IMR-90 (cell line): ENCODE measurements at places on chromosomes 1 and 21. TPM values are rescaled to one million over a fixed set of nuclear protein-coding genes. Genes with fewer than 3 reads are reported as not detected.

GRCh38 chr1:228136901-228137300, 3.2 kb upstream of the GUK1 start:
- no peak for DNase-seq

GRCh38 chr1:109306832-109307273, at the start of gene MYBPHL:
Gene MYBPHL (minus strand): TSS chr1:109307011. CDS start chr1:109306991, 20 bp downstream.
- no peak for DNase-seq

- DNase-seq: no peak
Observed at GRCh38 chr1:98763488-98764150, 102.1 kb downstream of the SNX7 start.

DNA sequence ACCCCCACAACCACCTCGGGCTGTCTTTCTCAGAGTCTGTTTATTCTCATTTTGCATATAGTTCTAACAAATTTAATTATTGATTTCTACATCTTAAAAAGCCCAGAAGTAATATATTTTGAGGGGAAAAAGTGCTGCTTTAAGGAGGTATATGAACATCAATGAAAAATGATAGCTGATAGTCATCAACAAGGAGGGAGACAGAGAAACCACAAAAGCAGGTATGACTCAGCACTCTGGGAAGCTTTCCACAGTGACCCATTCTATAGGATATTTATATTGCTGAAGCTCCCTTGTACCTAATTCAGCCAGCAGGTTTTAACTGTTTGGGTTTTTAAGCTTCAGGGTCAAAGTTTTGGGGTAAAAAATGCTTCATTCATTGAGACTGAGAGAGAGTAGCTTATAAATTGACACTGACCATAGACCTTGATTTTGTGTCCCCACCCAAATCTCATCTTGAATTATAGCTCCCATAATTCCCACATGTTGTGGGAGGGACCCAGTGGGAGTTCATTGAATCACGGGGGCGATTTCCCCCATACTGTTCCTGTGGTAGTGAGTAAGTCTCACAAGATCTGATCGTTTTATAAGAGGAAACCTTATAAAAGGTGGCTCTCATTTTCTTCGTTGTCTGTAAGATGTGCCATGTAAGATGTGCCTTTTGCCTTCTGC, 27.4 kb downstream of the VANGL1 start:
- DNase-seq: peak; percentile 91

- no peak for DNase-seq
Observed at GRCh38 chr1:50858761-50859160, 101.3 kb downstream of the FAF1 start.

DNA sequence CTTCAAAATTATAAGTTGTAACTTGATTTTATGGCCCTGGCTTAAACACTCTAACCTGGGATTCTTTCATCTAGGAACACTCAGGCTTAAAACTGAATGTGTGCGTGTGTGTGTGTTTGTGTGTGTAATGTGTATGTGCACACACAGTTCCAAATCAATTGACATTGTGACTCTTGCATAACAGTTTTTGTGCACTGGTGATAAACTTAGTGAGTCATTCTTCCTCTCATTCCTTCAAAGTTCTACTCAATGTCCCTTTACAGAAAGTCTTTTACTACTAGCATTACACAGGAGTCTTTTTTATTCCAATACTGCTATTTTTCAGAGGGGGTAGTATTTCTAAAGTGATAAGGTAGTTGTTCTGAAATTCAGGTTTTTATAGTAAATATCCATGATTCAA, 943.6 kb downstream of the KCNT2 start:
- DNase-seq: peak; percentile 55

DNA sequence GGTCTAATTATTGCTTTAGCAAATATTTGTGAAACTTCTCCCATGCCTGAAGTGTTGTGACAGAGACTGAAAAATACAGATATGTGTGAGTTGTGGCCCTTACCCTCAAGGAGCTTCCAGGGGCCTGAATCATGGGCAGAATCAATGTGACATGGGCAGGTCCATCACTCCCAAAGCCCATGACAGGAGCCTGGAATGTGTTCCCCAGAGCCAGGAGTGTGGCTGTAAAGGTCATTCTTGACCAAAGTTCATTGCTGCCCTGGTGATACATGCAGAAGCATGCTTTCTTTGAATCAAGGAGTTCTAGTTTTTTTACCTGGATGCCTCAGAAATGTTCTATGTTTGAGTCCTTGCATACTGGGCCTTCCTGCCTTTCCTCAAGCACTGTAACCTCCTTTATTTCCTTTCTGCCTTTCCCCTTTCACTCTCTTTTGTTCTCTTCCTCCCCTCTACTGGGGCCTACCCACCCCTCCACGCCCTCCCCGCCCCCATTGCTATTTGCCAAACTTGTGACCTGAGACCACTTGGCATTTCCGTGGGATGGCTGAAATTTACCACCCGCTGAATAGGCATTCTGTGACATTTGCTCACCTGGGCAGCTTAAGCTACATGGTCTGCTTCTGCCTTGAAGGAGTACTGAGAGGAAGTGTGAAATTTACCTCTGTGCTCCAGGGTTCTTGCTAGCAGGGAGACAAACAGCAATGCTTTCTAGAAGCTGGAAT, 19.7 kb downstream of the PBX1 start:
- no peak for DNase-seq

DNA sequence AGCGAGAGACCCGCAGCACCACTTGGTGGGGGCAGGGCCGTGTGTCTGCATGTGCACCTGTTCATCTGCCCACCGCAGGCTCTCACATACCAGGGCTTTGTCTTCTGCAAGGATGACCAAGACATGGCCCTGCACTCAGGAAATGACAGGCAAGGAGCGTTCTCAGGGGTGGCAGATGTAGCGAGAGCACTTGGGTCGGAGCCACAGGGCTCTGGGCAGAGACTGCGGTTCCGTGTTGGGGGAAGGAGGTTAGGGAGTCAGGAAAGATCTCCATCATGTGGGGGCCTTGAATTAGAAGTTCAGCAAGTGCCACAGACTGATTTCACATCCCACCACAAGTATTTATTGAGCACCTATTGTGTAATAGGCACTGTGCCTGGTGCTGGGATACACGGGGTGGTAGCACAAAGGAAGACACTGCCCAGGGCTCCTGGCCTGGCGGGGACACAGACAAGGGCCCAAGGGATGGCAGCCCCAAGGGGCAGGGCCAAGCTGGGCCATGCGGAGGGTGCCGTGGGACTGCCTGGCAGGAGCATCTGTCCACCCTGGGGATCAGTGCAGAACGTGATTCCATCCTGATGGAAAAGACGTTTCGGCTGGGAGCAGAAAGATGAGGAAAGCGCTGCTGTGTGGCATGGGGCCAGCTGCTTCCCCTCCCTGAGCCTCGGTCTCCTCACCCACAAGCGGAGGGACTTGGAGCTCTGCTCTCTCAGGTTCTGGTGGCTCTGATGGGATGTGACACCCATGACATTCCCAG, 11.4 kb upstream of the SPSB1 start:
- no peak for DNase-seq

- peak; percentile 52 for DNase-seq
Observed at GRCh38 chr21:39037807-39038405, 145.3 kb downstream of the PSMG1 start.

DNA sequence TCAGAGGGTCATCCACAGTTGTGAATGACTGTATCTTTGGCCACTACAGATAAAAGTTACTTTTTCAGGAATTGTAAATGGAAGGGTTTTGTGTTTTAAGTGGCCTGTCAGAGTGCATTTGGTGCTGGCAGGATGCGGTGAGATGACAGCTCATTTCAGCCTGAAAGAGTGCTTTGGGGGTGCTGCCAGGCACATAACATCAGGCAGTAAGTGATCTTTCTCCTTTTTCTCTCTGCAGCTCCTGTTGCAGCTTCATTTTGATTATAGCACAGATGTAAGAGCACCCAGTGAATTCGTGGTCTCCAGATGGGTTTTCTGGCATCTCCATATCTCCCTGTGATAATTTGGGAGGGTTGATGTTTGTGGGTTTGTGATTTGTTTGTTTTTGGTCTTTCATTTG, 14.8 kb upstream of the FAM163A start:
- DNase-seq: no peak

DNA sequence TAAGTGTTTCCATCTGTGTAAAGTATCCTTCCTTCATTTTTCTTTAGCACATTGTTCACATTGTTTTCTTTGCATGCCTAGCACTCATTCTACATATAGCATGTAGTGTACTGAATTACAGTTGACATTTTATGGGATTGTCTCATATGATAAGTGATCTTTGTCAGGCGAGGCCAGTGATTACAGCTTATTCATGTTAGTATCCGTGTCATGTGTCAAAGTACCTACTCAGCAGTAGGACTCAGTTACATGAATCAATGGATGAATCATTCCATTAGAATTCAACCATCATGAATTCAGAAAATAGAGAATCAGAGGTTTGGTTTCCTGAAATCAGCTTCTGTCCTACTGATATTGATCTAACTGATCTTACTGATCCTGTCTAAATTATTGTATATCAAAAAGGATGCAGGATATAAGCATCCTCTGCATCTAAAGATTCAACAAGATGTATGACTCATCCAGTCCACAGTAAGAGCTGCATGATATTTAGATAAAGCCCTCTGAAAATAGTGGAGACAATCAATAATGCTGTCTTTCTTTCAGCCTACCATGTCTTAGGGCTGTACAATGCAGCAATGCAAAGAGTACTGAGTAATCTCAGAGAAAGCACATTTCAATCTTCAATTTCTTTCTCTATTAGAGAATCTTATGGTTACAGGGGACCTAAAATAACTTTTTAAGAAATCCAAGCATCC, 20.7 kb upstream of the HRNR start:
- DNase-seq: no peak

DNA sequence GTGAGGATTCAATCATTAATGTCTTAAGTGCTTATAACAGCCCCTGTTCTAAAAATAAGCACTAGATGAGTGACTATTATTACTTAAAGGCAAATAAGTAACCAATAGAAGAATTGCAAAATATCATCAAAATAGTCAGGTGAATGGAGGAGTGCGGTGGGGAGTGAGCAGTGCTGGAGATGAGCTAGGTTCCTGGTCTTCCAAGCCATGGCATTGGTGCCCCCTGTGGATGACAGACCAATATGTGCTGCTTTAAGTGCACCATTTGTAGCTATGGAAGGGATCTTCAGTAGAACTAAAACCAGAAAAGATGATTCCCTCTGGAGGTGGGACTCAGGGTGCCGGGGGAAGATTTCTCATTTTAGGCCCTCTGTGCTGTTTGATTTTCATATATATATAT, 46.1 kb upstream of the SLC30A1 start:
- DNase-seq: peak; percentile 51

DNA sequence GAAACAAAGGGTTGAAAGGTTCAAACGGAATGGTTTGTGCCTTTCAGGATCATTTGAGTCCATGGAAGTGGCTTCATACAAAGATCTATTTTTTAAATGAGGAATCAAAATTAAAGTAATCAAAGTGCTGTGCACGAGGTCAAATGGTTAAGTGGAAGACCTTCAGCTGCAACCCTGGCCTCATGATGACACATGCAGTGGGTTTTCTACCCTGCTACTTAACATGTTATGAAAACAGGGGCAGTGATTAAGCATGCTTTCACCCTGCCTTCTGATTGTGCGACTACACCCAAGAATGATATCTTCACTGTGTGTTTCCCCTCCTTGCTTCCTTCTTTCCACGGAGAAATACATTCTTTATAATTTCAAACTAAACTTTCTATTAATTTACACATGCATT, 604.2 kb downstream of the LRRIQ3 start:
- no peak for DNase-seq

DNA sequence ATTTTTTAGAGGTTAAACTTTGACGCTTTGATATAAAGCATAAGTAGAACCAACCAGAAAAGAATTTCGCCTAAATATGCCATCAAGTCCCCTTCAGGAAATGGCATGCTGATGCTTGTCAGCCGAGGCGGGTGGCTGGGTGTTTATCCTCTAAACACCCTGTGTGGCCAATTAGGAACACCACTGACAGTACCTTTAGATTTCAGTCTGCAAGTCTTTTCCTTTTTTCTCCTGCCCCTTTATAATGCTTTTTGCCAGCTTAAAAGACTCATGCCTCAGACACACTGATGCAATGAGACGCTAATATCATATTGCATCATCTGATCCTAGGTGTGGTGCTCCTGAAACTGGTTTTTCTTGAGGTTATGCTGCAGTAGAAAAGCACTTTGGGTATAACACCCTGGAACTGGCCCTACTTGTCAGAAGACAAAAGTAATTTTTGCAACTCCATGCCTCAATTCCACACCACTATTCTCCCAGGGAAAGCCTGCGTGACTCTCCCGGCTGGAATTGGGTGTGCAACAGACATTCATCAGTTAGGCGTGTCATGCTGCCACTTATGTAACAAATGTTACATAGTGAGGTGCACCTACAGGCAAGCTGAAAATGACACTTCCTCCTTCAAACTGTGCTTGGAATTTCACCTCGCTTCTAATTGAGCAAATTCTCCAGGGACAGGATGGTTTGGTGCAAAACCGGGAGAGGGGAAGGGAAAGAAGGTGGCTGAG, 2.0 kb upstream of the RCC2 start:
- DNase-seq: peak; percentile 64

GRCh38 chr1:48493041-48493440, 21.0 kb upstream of the SPATA6 start:
- DNase-seq: peak; percentile 50

- DNase-seq: no peak
Observed at GRCh38 chr21:41805643-41806042, 38.8 kb upstream of the RIPK4 start.

DNA sequence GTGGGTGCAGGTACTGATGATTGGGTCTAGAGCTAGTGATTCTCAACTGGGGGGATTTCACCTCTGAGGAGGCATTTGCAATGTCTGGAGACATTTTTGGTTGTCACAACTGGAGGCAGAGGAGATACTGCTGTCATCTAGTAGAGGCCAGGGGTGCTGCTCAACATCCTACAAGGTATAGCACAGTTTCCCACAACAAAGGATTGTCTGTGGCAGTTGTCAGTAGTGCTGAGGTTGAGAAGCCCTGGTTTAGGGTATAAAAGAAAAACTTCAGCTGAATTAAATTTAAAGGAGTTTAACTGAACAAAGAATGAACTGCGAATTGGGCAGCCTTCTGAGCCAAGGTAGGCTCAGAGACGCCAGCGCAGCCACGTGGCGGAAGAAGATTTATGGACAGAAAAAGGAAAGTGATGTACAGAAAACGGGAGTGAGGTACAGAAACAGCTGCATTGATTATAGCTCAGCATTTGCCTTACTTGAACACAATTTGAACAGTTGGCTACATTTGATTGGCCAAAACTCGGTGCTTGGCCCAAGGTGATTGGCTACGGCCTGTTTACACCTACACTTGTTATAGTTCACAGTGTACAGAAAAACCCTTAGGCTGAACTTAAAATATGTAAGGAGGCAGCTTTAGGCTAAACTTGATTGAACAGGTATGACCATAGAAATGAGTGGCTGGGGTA, 40.4 kb downstream of the MPZL1 start:
- no peak for DNase-seq

The DNAJC28 gene
- 0.54 and 1.4 TPM in 2 replicates for total RNA-seq

The PPM1J gene
- total RNA-seq: 1.4 and 1.8 TPM in 2 replicates

The PRRX1 gene
- 65.4 and 82.8 TPM in 2 replicates for total RNA-seq

The OR6K3 gene
- total RNA-seq: not detected in 2 replicates

The MAB21L3 gene
- not detected in 2 replicates for total RNA-seq

The TTF2 gene
- total RNA-seq: 12.5 and 14.7 TPM in 2 replicates

The PTCH2 gene
- under 0.01 TPM in 2 replicates for total RNA-seq

The PTPN22 gene
- total RNA-seq: 0.18 and 0.28 TPM in 2 replicates

The UBQLN4 gene
- total RNA-seq: 8.8 and 9.7 TPM in 2 replicates

The TDRD10 gene
- not detected in 2 replicates for total RNA-seq

The ZRANB2 gene
- 23.7 and 41.7 TPM in 2 replicates for total RNA-seq
